ENCODE measurements at places on chromosomes 1 and 21.

- DNase-seq, result no peak
These were observed 114.3 kb upstream of the ETV3 start for GRCh38 chr1:157252473-157252872.

GRCh38 chr1:205840146-205840923 lies 9.6 kb downstream of the PM20D1 start:
- no peak for DNase-seq

DNA sequence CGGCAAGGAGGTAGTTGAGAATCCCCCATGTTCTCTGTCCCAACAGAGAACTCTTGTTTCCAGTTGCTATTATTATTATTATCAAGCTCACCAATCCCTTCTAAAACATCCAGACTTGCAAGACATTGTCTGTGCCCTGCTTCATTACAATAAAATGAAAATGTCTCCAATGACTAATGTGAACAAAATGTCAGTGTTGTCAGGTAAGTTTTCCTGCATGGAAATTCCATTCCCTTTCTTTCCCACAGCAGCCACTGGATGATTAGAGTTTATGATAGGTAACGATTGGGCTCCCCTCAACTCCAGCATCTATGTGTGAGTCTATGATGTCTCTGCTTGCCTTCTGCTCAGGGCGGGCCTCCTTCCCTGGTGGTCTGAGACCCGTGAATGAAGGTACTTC lies 8.9 kb upstream of the DYRK1A start:
- no peak for DNase-seq

GRCh38 chr1:54971317-54971791 lies 9.1 kb upstream of the TMEM61 start:
- DNase-seq, result no peak

DNA sequence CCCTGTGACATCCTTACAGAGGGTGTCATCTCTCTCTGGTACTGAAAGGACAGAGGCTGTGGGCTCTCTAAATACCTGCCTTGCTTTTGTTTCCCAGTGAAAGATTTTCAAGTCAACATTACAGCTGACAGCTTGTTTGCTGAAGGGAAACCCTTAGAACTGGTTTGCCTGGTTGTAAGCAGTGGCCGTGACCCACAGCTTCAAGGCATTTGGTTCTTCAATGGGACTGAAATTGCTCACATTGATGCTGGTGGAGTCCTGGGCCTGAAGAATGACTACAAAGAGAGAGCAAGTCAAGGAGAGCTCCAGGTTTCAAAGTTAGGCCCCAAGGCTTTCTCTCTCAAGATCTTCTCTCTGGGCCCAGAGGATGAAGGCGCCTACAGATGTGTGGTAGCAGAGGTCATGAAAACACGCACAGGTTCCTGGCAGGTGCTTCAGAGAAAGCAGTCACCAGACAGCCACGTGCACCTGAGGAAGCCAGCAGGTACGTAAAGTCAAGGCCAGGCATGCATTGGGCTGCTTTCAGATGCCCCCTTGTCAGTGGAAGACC lies 11.8 kb downstream of the CD101 start:
- no peak for DNase-seq

- DNase-seq, result no peak
These were observed 120.4 kb downstream of the EDEM3 start for GRCh38 chr1:184634296-184634695.

GRCh38 chr1:24102961-24103360 lies 9.0 kb downstream of the MYOM3 start:
- no peak for DNase-seq

- DNase-seq, result no peak
These were observed 22.9 kb downstream of the PLXNA2 start for GRCh38 chr1:208221291-208221622.

DNA sequence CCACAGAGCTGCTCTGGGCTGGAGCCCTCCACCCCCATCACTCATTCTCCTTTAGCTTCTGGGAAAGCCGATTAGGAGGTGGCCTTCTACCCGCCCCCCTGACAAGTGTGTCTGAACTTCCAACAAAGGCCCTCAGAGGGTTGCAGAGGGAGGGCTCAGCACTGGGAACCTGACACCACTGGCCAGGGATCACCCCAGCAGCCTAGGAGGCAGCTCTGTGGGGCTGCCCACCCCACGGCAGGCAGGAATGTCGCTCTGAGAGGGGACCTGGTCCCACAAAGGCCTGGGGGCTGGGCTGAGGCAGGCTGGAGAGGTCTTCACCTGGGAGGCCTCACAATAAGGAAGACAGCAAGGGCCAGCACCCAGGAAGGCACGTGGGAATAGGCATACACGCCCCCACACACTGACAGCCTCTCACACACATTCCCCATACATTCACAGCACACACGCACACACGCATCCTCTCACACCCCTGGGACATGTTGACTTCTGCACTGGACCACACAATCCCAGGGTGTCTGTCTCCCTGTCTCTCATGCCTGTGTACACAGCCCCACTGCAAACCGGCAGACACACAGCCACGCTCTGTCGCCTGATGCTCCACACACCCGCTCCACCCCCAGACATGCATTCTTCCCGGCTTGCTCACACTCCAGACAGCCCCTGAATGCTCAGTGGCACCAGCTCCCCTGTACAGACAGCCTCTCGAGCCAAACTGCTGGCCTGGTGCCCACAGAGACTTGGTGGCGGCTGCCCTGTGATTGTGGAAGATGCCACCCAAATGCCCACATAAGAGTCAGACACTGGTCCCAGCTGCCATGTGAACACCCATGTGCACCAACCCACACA lies 30.7 kb downstream of the DMBX1 start:
- DNase-seq, result no peak

- no peak for DNase-seq
These were observed 34.8 kb upstream of the IKBKE start for GRCh38 chr1:206435445-206435844.

GRCh38 chr21:40563900-40564299 lies 283.1 kb downstream of the DSCAM start:
- no peak for DNase-seq

DNA sequence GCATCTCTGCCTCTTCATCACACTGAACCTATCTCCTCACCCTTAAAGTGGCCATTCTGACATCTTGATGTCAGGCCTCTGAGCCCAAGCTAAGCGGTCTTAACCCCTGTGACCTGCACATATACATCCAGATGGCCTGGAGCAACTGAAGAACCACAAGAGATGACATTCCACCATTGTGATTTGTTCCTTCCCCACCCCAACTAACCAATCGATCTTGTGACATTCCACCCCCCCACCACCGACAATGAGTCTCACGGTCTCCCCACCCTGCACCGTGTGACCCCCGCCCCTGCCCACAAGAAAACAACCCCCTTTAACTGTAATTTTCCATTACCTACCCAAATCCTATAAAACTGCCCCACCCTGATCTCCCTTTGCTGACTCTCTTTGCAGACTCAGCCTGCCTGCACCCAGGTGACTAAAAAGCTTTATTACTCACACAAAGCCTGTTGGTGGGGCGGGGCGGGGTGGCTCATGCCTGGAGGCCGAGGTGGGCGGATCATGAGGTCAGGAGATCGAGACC lies 21.0 kb upstream of the PINK1 start:
- DNase-seq, result no peak

DNA sequence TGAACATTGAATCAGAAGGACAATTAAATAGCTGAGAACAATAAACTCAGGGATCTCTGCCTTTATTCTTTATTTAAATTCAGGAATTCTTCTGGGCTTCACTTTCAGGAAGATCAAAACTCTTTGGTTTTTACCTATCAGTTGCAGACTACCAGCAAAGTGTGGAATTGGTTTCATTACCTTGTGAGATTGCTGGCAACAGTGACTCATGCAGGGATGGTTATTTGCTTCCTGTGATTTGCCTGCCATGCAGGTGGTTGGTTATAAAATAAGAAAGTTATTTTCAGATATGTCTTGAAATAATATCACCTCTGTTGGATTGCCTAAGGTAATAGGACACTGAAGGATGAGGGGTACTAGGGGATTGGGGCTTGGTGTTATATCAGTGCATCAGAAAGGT lies 204.6 kb downstream of the PTBP2 start:
- DNase-seq, result no peak

GRCh38 chr1:184822267-184822666 lies 67.6 kb upstream of the EDEM3 start:
- DNase-seq, result no peak

DNA sequence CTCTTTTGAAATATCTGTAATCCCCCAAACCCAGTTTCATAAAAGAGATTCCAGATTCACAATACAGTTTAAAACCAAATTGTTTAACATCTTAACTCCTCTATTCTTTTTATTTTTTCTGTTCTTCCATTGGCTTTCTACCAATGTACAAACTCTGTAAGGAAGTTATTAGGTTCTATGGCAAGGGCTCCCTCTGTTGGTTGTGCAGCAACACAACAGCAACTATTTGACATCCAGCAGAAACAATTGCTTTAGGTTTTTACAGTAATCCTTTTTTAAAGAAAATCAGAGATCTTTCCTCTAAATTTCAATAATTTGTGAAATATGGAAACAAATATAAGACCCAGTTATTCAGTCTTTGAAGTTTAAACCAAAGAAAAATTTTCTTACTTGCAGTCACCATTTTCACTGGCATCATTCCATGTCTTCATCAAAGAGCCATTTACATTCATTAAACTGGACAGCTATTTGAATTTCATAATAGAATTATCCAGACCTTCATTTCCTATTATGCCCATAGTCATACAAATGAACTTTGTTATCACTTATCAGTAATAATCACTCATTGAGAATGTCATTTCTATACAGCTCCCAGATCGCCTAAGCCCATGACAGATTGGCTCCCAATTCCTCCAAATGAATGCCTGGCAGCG lies 46.5 kb upstream of the RNF11 start:
- no peak for DNase-seq

DNA sequence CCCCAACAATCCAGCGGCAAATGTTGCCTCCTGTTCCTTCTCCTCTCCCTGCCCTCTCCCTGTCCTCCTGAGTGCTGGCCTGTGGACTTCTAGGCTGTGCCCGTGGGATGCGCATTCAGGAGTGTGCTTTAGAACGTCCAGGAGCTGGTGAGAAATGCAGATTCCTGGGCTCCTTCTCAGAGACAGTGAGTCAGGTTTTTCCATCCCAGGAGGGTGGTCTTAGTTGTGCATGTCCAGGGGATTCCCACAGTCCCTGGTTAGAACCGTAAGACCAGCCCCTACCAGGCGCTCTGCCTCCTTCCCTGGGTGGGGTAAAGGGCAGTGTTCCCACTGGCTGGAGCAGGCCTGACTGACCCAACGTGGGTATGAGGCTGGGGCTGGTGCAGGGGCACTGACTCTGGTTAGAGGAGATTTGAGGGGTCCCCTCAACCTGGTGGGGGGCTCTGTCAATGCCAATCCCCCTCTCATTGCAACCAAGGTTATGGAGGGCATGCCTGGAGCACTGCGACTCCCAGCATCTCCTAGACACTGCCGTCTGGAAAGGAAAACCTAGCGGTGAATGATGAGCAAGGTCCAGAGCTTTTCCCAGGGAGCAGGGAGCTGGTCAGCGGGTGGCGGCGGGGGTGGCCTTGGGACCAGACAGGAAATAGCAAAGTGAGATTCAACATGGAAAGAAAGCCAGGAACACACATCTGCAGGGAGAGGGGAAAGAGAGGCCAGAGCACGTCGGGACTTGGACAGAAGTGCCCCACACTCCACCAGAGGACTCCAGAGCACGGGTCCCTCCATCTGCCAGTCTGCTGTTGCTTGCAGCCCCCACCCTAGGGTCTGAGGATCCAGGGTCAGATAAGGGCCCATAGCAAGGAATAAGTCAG lies 38.5 kb downstream of the HSPG2 start:
- no peak for DNase-seq

- no peak for DNase-seq
These were observed 48.2 kb downstream of the NTPCR start for GRCh38 chr1:232998646-232999045.
